ENCODE measurements at places on chromosomes 12 and 14.

DNA sequence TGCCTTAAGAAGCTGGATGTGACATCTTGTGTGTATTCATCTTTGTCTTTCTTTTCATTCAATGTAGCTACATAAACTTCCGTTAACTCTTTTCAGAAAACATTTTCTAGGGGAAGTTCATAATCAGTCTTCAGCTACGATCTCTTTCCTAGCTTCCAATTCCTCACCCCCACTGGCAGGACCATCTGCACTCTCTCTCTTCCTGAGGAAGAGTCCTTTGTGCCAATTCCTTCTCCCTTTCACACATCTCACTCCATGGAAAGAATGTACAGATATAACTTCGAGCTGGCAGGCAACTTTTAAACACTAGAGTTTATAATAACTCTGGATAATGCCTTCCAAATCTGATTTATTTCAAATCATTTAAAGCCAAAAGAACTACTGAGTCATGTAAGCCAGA, 495.7 kb downstream of the GALC start:
- no peak for DNase-seq

- no peak for DNase-seq
These were observed 840 bp downstream of the MRPL52 start for GRCh38 chr14:22830443-22831010.

DNA sequence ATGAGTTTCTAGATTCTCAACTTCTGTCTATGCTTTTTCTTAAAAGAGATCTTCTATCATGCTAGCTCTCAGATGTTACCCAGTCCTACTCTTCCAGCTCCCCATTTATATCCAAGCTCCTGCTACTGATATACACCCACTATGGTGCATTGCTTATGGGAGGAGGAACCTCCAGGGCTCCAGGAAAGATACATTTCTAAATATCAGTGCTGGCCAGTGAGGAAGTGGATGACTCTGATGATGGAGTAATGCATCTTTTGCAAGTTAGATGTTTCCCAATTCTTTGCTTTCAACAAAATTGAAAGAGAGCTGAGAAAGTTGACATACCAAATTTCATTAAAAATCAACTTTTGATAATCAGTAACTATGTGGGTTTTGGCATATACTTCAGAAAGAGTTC, 105.7 kb upstream of the RESF1 start:
- no peak for DNase-seq

DNA sequence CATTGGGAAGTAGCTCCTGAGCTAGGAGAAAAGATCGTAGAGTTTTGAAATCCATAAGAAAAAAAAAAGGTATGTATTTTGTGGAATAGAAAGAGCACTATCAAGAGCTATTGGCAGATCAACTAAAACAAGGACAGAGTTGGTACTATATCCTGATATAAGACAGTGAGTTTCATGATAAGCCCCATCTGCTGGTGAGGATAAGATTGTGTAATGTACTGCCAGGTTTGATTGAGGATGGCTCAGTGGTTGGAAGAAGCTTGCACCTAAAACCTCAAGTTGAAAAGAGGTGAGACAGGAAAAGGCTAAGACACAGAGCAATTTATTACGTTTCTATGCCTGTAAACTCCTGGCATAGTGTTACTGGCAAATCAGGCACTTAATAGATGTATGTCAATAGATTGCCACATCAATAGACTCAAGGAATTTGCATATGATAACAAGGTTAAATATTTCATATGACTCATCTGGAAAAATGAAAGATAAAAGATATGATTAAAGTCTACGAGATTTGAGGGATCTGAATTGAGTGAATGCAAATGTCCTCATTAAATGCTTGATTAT, 525.6 kb downstream of the FLRT2 start:
- no peak for DNase-seq

GRCh38 chr12:57803319-57803893, 15.1 kb downstream of the AVIL start:
- DNase-seq = peak; percentile 47

GRCh38 chr14:88258021-88258420, 65.0 kb downstream of the KCNK10 start:
- no peak for DNase-seq

- DNase-seq = no peak
These were observed 34.5 kb upstream of the LGALS3 start for GRCh38 chr14:55094292-55095157.

DNA sequence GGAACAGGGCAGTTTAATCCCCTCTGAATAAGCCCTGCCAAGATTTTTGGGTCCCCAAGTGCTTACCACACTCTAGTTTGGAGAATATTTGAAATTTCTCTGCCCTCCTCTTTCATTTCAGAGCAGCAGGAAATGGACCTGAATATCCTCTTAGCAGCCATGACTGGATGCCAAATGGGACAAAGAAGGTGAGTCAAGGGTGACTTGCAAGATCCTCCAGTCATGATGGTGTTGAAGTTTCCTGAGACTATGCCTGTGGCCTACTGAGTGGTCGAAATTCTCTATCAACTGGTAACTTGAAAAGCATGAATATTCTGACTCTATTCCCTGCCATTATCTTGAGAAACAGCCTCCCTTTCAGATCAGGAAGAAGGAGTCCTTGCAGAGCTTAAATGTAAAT, 1674.7 kb upstream of the SEL1L start:
- no peak for DNase-seq

- no peak for DNase-seq
These were observed 1.7 kb downstream of the EMP1 start for GRCh38 chr12:13198241-13198640.

GRCh38 chr12:27193106-27193505, 51.0 kb upstream of the STK38L start:
- DNase-seq = no peak

DNA sequence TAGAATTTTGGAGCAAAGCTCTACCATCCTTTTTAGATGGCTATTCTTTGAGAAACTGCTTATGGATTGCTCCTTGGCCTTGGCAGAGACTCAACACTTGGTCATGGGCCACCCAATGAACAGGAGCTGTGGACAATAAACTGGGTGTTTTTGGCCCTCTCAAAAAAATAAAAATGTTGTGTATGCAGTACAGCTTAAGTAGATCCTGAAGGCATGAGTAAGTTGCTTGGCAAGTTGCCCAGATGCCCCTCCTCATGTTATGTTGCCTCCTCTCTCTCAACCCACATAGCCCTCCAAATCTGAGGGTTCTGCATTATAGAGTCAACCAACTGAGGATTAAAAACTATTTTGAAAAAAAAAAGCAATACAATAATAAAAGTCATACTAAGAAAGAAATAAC, 124.9 kb downstream of the ATP23 start:
- no peak for DNase-seq

GRCh38 chr14:105477660-105478397, 3.2 kb downstream of the CRIP2 start:
- peak; percentile 37 for DNase-seq

DNA sequence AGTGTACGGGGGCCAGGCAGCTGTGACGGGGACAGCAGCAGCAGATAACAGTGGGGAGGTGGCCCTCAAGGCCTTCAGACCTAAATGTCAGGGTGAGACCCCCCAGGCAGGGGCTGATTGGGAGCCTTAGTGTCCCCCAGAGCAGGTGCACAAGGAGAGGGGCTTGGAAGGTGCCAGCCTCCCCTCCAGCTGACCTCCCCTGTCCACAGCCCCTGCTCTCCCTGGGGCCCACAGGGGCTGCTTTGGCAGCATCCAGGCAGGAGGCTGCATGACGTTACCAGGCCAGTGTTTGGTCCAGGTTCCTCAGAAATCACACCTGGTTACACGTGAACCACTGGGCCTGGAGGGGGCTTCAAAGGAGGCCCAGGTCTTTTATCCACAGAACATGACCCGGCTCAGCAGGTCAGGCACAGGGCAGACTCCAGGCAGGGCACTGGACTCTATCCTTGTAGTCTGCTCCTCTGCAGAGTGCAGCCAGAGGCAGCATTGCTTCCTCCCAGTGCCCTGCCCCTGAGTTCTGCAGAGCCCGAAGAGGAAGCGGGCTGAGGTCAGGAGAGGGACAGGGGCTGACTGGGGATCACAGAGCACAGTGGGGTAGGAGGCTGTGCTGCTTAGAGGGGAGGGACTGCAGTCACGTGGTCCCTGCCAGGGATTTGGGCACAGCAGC, 2.6 kb upstream of the TRMT61A start:
- no peak for DNase-seq

DNA sequence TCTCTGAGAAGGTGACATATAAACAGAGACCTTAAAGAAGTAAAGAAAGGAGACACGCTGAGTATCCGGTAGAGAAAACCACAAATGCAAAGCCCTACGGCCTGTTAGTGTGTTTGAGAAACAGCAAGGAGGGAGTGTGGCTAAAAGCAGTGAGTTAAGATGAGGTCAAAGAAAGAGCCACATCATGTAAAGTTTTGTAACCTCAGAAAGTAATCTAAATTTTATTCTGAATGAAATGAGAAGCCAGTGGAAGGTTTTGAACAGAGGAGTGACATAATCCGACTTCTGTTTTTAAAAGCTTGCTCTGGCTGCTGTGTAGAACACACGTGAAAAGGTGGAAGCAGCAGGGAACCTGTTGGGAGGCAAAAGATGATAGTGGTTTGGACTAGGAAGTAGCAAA, 32.6 kb downstream of the PPP2R5E start:
- DNase-seq = no peak

DNA sequence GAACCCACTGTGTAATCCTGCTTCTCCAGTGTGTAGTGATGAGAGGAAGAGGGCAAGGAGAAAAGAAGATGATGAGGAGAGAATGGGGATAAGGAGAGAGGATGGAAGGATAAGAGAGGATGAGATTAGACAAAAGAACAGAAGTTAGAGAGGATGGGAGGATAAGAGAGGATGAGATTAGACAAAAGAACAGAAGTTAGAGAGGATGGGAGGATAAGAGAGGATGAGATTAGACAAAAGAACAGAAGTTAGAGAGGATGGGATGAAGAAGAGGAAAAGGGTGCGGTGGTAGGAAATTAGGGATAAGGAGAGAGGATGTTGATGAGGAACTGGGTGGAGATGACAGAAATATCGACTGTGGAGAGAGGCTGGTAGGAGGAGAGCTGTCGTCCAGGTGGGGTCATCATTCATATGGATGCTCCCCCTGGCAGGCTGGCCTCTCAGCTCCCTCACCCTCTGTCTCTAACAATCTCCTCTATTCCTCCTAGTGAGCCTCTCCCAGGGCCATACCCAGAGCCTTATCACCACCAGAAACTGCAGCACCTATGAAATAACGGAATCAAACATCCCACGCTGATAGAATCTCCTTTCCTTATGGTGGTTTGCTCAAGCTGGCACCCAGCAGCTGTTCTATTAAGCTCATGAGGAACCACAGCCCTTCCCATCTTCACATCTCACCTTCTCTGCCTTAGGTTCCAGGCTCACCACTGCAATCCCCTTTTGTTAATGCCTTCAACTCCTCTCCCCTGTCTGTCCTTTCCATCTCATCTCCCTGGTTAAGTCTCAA, 6.0 kb upstream of the CIROP start:
- DNase-seq = no peak

DNA sequence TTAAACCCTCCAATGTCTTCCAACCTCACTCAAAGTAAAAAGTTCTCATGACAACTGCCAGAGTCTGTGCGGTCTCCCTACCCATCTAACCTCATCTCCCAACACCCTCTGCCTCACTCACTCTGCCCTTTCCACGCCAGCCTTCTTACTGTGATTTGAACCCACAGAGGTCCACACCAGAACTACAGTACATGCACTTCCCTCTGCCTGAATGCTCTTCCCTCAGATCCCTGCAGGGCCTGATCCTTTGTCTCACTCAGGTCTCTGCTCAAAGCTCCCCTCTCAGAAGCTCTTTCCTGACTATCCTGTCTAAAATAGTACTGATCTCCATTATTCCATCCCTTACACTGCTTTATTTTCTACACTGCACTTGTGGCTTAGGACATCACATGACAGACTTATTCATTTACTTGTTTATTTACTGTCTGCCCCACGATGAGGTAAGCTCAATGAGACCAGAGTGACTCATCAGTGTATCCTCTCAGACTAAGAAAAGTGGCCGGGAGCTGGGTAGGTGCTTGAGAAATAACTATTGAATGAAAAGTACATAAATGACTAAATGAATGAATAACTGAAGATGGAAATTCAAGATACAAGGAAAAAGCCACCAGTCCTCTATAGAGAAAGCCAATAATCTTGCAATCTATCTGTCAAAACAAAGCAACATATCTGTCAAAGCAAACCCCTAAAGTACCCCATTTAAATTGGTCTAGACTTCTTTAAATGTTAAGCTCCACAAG, 17.1 kb downstream of the POMT2 start:
- peak; percentile 60 for DNase-seq

DNA sequence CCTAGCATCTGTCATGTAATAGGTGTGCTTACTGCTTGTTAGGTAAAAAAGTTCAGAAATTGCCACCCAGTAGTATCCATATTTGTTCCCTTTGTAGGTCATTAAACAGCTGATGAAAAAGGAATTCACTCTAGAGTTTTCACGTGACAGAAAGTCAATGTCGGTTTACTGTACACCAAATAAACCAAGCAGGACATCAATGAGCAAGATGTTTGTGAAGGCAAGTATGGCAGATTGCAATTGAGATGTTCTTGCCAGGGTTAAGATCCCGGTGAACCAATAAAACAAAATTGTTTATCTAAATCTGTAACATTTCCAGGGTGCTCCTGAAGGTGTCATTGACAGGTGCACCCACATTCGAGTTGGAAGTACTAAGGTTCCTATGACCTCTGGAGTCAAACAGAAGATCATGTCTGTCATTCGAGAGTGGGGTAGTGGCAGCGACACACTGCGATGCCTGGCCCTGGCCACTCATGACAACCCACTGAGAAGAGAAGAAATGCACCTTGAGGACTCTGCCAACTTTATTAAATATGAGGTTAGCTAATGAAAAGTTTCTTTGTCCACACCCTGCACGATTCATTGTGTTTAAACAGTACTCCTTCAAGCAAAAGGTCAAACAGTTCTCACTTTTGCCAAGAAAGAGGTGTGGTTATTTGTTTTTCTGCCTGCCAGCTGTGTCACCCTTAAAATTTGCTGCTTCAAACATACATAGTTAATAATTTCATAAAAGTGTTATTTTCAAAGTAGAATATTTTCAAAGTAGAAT, 58.3 kb downstream of the ATP2A2 start:
- no peak for DNase-seq

- no peak for DNase-seq
These were observed 35.0 kb upstream of the DICER1 start for GRCh38 chr14:95192311-95192710.

- no peak for DNase-seq
These were observed 57.0 kb downstream of the GCH1 start for GRCh38 chr14:54845641-54846040.

DNA sequence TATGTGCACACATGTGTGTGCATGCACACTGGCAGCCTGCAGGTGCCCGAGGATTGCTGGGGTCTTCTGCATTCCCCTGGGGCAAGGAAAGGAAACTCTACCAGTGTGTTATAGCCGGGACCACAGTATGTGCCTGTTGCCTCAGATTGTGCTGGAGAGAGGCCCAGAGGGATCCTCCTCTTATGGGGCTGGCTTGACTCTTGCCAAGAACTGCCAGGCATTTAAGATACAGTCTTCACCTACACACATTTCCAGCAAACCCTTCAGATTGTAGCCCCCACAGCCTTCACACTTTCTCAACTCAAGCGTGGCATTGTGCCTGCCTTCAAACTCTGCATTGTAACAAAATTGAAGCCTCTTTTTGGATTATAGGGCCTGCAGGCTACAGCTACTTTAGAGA, 176.7 kb upstream of the DYRK2 start:
- no peak for DNase-seq

GRCh38 chr14:101363880-101364391, 197.4 kb upstream of the DIO3 start:
- DNase-seq = peak; percentile 1

- no peak for DNase-seq
These were observed 23.1 kb downstream of the VASH1 start for GRCh38 chr14:76784266-76784874.

GRCh38 chr12:132561427-132562156, 48.8 kb downstream of the LRCOL1 start:
- DNase-seq = peak; percentile 56
